ENCODE measurements at places on chromosomes 13 and 19.
A peak's percentile ranks its signal among the peaks of the same experiment; 100 is the strongest.

- no peak for DNase-seq
These were observed 165.1 kb downstream of the PDS5B start for GRCh38 chr13:32751340-32751739.

- DNase-seq: no peak
These were observed 18.8 kb downstream of the RFX1 start for GRCh38 chr19:13987101-13987890.

- no peak for DNase-seq
These were observed 45.8 kb downstream of the TMEM255B start for GRCh38 chr13:113804703-113805430.

GRCh38 chr19:13952931-13953531 lies 722 bp downstream of the DCAF15 start:
- DNase-seq: no peak

GRCh38 chr13:114130837-114131582 lies 1.4 kb downstream of the RASA3 start:
- no peak for DNase-seq

- no peak for DNase-seq
These were observed 42.1 kb downstream of the TUBGCP3 start for GRCh38 chr13:112545856-112546255.

- DNase-seq: no peak
These were observed 4.4 kb upstream of the PRX start for GRCh38 chr19:40417643-40417981.

DNA sequence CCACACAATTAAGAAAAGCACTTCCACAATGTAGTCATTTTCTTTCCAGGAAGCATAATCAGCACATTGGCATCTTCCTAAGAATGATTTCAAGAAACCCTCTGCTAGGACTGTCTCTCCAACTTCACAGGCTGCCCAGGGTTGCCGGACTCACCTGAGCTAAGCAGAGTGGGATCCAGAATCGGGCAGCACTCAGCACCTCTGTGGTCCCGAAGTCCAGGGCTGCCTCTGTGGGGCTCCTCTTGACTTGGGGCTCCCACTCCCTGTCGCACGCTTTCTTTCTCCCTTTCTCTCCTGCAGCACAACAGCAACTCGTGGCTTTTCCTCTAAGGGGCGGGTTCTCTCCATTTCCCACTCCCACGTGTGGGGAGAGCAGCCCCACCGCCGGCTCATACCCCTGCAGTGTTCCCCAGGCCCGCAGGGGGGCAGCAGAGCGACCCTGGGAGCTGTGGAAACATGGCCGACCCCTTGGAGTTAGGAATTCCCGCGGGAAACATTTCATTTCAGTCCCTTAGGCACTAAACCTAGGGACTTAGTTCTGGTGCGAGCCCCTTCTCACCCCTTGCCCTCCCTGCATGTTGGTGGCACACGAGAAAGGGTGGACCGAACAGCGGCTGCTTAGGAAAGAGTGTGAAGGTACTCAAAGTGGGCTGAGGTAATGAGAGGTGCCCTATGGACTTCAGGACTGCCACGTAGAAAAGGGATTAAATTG lies at the start of gene TMEM272:
Gene TMEM272 (minus strand): TSS at position 316 of the 712 bp plus-strand sequence. CDS start 6,647 bp downstream, outside the sequence.
- peak; percentile 78 for DNase-seq

DNA sequence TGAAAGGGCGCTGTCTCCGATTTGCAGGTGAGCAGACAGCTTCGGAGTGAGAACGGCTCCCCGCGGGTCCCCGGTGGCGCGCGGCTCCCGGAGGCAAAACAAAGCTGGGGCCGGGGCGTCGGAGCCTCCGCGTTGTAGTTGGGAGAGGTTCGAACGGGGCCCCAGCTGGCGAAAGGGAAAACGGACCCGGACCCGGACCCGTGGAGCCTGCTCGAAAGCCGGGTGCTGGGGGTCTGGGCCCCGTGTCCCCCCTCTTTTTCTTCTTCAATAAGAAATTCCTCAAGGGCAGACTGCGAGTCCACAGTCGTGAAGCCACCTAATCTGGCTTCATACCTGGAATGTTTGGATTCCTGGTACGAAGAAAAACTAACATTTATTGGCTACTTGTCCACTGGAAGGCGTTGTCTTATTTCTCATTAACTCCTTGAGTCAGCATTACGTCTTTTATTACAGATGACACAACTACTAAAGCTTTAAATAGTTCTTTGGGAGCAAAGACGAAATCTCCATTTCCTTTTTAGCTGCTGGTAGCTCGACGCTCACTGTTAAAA lies 632 bp upstream of the MTIF3 start:
- DNase-seq: no peak

DNA sequence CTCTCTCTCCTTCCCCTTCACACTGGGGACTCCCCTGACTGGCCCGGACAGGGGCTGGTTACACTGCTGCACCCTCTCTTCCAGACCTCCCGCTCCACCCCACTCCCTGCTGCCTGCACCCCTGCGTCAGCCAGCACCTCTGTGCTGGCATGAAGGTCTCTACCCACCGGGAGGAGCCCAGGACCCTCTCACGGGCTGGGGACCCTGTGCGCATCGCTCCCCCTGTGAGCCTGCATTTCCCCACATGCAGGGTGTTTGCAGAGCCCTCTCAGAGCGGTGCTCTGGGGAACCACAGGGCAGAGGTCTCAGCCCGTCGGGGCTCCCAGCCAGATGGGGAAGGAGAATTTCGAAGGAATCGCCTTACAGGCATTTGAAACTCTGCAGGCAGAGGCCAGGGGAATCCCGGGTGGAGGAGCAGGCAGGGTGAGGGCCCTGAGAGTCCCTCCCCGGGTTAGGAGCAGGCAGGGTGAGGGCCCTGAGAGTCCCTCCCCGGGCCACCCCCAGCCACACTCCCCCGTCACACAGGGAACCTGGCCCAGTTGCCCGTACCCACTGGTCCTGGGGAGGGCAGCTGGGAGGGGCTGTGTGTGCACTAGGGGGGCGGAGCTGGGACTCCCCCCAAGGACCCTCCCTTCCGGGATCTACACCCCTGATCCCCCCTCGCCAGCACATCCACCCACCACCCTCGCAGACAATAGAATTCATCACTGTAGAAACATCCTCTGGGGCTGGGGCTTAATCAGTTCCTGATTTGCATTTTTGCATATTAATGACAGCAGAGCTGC lies 16.3 kb upstream of the TCF3 start:
- no peak for DNase-seq

DNA sequence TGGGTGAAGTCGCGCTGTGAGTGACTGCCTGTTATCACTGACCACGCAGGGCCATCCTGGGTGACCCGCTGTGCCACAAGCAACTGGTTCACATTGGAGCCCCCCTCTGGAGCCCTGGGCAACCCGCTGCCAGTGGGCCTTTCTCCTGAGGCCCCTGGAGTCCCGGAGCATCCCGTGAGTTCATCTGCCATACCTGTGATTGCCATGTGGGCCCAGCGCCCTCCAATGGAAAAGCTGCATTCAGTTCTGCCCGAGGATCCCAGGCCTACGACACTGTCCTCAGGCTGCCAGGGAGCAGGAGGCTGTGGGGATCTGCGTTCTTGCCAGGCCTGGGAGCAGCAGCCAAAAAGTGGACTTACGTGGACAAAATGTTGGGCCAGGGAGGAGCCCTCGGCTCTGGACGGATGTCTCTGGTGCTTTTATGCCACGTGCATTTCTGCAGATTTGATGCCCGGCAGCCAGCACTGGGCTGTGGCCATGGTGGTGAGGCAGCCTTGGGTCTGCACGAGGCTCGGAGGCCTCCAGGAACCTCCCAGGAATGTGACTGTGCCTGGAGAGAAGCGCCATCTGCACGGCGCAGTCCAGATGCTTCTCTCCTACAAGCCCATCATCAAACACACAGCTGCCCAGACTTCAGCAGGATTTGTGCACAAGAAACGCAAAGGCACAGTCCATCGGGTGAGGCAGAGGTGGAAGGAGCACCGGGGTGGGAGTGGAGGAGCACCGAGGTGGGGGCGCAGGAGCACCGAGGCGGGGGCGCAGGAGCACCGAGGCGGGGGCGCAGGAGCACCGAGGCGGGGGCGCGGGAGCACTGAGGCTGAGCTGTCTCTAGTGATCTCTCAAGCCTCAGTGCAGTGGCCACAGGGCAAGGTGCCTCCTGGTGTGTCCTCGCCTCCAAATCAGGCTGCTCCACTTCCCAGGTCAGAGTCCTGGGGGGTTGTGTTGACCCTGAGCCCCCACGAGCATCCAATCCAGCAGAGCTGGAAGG lies 44.0 kb downstream of the C13orf46 start:
- no peak for DNase-seq

DNA sequence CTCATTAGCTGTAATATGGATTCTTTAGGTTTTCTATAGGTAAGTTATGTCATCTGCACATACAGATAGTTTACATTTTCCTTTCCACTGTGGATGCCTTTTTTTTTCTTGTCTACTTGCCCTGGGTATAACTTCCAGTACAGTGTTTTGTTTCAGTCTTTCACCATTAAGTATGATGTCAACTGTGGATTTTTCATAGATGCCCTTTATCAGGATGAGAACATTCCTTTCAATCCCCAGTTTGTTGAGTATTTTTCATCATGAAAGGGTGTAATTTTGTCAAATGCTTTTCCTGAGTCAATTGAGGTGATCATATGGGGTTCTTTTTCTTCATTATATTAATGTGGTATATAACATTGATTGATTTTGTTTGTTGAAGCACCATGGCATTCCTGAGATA lies 43.6 kb upstream of the SACS start:
- no peak for DNase-seq

DNA sequence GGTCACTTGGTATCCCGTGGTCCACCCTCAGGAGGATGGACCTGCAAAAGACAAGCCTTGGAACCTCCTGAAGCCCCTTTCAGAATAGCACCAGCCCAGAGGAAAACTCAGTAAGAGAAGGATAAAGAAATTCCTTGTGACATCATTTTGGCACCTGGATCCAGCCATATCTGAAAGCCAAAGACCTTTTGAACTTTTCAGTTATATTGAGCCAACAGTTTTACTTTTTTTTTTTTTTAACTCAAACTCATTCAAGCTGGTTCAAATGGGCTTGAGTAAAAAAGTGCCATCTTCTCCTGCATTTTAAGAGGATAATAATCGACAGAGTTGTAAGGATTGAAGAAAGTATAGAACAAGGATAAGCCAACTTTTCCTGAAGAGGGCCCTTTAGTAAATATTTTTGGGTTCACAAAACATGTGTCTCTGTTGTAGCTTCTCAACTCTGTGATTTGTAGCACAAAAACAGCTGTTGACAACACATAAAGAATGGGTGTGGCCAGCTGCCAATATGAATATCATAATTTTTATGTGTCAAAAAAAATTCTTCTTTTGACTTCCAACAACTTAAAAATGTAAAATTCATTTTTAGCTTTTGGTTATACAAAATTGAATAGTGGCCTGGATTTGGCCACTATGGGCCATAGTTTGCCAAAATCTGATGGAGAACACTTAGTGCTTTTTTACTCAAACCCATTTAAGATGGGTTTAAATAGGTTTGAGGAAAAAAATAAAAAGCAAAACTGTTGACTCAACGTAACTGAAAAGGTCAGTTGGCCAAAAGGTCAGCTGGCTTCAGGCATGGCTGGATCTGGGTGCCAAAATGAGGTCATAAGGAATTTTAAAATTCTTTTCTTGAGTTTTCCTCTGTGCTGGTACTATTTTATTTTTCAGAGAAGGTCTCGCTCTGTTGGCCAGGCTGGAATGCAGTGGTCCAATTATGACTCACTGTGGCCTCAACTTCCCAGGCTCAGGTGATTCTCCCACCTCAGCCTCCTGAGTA lies 50.7 kb downstream of the ACSBG2 start:
- DNase-seq: no peak

GRCh38 chr19:45739498-45740439 lies 6.5 kb downstream of the MEIOSIN start:
- DNase-seq: no peak

GRCh38 chr13:101965096-101965495 lies 436.8 kb downstream of the FGF14 start:
- no peak for DNase-seq

- DNase-seq: no peak
These were observed 316.8 kb upstream of the KLF12 start for GRCh38 chr13:74450964-74451363.

DNA sequence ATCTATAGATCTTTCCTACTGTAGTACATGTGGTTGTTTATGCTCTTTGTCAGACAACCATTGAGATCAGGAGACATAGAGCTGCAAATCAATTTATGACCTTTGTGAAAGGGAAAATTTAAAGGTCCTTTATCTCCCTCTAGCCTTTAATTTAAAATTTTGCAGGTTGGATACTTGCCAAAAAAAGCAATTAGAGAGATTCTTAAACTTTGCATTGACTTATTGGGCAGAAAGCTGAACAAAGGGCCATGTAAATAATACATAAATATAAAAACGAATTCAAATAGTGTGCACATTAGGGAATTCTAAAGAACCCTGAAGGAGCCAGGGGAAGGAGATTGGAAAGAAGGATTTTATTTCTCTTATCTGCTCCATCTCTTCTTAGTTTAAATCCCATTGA lies 22.0 kb upstream of the RB1 start:
- no peak for DNase-seq

DNA sequence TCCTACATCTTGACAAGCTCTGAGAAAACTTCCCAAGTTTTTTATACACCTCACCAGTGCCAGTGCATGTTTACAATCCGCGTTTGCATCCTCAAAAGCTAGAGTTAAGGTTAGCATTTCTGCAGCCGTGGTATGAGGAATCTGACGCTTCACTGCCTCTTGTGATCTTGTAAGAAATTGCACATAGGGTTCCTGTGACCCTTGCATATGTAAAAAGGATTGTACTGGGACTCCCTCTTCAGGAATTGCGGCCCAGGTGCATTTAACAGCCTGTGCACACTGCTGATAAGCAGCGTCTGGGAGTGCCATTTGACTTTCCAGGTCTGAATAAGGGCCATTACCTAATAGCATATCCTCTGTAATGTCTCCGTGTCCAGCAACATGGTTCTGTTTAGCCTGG lies 15.3 kb downstream of the FPR3 start:
- DNase-seq: no peak

DNA sequence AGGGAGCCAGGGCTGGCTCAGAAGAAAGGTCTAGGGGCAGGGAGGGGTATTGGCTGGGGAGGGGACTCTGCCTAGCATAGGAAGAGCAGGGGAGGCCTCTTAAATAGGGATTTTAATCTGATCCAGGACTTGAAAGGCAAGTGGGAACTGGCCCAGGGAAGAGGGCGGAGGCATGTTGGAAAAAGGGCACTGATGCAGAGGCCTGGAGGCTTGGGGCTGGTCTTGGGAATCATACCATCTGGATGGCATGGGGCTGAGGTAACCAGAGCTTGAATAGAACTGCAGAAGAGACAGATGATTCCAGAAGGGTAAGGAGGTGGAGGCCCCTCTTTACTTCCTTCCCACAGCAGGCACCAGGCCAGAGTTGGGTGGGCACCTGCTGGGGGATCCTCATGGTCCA lies 29.1 kb downstream of the CERS4 start:
- DNase-seq: no peak

- DNase-seq: no peak
These were observed 110.0 kb downstream of the KCNRG start for GRCh38 chr13:50125304-50125553.

DNA sequence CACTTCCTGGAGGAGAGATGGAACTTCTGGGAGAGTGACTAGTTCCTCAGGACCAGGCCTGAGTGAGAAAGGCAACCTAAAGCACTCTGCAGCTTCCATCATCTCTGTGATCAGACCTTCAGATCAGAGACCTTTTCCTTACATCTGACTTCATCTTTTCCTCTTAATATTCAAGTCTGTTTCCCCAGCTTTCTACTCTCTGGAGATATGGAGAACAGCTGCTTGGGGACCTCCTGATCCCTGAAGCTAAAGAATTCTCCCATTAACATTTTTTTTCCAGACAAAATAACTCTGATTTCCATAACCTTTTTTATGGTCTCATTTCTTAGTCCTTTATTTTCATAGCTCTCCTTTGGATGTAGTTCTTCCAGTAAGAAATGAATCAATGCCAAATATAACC lies 133.4 kb upstream of the FNDC3A start:
- DNase-seq: no peak

All from vagina (tissue), 2 donors.